ENCODE measurements at places on chromosomes 6 and 20.

GRCh38 chr6:31559606-31559957 lies 12.2 kb downstream of the NFKBIL1 start:
- no peak for DNase-seq

- DNase-seq, result no peak
Observed at GRCh38 chr6:41497994-41498393, 48.2 kb upstream of the FOXP4 start.

DNA sequence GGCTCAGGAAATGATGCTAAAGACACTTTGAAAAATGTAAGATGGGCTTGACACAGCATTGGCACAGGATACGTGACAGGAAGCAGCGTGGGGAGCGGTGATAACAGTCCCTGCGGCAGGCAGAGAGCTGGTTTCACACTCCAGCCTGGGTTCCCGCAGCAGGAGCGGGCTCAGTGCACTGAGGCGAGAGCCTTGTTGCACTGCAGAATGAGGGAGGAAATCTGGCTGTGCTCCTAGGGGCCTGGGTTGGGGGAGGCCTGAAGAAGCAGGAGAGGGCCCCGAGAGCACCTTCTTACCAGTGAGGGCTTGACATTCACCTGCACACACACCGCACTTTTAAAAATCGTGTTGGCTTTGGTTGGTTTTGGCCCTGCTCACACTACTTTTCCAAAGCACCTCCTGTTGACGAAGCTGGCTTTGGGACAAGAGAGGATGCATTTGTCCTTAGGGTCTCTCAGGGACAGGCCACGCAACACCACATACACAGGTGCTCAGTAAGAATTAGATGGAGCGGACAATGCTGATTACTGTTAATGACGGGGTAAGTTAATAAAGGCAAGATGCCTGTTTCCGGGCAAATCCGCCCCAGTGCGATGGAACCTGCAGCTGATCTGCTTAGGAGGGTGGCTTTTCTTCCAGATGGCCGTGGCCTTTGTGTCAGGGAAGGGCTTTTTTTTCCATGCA lies 49.4 kb upstream of the ARMC2 start:
- DNase-seq, result peak; percentile 36

DNA sequence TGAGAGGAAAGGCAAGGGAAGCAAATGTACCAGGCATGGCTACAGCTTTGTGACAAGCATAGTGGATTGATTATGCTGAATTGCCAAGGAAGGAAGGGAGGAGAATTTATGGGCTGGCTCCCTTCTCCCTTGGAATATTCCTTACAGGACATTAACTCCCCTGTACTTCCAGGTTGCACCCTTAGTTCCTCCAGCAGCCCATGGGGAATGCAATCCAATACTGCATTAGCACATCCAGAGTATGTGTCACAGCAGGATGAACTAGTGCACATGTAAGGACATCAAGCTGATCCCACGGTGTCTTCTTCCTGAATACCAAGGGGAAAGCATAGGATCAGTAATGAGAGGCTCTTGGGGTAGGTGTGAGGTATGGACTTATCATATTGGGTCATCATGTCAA lies 390.7 kb upstream of the POU3F2 start:
- DNase-seq, result no peak

DNA sequence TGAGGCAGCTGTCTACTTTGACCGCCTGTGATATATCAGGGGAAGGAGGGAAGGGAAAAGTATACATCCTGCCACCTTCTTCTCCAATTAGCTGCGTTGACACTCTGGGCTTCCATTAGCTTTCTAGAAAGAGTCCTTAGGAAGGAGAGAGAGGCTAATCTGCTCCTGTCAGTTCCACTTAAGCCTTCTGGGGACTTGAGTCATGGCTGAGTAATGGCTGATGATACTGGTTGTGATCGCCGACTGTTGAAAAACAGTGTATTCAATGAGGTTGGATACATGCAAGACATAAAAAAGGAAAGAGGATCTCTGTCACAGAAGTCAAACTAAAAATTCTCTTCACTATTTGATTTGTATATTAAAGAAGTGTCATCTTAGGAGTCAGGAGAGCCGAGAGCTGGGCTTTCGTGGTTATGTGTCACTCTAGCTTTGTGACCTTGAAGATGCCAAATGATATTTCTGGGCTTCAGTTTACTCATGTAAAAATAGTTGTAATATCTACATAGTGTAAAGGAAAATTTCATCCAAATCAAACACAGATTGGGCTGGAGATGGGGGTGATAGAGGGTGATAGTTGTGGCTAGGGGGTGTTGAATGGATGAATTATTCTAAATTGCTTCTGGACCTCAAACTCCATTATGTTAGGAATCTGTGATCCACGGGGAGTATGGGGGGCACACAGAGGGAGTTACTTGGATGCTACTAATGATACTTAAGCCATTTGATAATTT lies 189.0 kb downstream of the UST start:
- DNase-seq, result no peak

- DNase-seq, result no peak
Observed at GRCh38 chr6:161596807-161597520, 323.1 kb upstream of the AGPAT4 start.

GRCh38 chr20:56909918-56910714 lies 281.0 kb downstream of the TFAP2C start:
- DNase-seq, result no peak

GRCh38 chr20:6430381-6430780 lies 307.6 kb upstream of the FERMT1 start:
- DNase-seq, result no peak

GRCh38 chr20:39574061-39574460 lies 611.9 kb downstream of the DHX35 start:
- no peak for DNase-seq

DNA sequence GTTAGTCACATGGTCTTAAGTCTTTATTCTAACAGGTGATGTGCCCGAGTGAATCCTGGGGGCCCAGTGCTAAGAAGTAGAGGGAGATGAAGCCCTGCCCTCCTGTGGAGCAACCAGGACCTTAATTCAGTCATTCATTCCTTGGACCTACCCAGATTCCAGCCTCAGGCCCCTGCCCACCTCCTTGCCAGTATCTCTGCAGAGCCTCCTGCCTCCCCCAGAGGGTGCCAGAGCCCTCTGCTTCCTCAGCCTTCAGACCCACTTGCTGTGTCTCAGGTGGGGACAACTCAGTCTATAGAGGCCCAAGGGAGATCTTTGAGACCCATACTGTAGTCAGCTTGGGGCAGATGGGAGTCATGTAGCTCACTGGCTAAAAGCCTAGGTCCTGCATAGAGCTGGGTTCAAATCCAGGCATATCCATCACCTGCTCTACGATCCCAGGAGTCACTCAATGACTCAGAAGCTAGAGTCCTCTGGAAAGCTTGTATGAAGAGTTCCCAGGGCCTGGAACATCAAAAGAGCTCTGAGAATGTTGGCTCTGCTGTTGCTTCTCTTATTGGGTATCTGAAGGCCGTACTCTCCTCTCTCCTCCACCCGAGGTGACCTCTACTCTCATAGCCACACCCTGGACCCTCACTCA lies 3.9 kb upstream of the SIGLEC1 start:
- DNase-seq, result no peak

DNA sequence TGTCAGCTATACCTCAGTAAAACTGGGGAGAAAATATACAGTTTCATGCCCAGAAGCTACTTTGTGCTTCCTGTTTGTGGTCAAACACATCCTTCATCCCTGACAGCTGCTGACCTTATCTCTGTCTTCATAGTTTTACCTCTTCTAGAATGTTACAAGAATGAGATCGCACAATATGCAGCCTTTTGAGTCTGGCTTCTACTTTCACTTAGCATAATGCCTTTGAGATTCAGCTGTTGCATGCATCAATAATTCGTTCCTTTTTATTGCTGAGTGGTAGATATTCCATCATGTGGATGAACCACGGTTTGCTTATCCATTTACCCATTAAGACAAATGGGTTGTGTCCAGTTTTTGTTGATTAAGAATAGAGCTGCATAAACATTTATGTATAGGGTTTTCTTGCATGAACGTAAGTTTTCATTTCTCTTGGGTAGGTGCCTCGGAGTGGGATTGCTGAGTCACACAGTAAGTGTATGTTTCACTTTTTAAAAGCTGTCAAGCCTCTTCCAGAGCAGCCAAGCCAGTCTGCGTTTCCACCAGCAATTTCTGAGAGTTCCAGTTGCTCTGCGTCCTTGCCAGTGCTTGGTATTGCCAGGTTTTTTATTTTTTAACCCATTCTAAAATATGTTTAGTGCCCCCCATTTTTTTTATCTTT lies 86.6 kb upstream of the PAX1 start:
- no peak for DNase-seq

- no peak for DNase-seq
Observed at GRCh38 chr6:111667931-111668330, 62.3 kb upstream of the TRAF3IP2 start.

DNA sequence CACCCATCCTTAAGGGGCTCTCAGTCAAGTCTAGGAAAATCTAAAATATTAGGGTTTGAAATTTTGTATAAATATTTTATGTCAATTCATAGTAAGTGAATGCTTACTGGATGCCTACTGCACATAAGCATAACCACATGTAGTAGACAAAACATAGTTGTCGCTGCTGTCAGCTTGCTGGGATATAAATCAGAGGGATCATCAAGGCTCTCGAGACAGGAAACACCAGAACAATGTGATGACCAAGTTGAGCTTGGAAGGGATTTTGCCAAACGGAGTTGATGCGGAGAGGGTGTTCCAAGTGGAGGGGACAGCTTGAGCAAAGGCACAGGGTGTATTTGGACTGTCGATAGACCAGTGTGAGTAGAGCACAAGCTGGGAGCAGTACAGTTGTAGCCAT lies 105.8 kb upstream of the SUPT3H start:
- no peak for DNase-seq

DNA sequence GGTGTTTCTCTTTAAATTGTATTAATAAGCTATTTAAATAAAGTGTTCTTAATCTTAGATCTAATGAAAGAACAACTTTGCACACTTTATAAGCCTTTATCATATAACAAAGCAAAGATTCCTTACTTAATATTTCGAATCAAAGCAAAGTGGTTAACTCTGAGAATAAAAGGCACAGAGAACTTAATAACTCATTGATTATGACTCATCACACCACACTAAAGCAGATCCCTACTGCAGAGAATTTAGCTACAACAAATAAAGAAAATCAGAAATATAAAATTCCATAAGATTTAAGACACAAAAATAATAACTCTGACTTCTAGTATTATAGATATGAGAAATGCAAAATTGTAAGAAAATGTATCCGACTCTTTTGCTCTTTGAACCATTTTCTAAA lies 135.6 kb upstream of the RUNX2 start:
- DNase-seq, result no peak

DNA sequence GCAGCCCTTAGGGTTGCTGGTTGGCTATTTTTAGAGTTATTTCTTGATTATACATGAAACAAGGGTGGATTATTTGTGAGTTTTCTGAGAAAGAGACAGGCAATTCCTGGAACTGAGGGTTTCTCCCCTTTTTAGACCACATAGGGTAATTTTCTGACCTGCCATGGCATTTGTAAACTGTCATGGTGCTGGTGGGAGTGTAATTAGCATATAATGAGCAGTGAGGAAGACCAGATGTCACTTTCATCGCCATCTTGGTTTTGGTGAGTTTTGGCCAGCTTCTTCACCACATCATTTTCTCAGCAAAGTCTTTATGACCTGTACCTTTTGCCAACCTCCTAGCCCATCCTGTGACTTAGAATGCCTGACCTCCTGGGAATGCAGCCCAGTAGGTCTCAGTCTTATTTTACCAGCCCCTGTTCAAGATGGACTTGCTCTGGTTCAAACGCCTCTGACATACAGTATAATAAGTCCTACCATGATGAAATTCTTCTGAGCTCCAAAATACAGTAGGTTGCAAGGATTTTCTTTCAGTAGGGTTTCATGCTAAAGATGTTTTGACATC lies 117.1 kb downstream of the ISM1 start:
- DNase-seq, result no peak

Data from femur (tissue), 1 donor.